ENCODE measurements at places on chromosomes 1 and 21. TPM values are rescaled to one million over a fixed set of nuclear protein-coding genes. Genes with fewer than 3 reads are reported as not detected.

DNA sequence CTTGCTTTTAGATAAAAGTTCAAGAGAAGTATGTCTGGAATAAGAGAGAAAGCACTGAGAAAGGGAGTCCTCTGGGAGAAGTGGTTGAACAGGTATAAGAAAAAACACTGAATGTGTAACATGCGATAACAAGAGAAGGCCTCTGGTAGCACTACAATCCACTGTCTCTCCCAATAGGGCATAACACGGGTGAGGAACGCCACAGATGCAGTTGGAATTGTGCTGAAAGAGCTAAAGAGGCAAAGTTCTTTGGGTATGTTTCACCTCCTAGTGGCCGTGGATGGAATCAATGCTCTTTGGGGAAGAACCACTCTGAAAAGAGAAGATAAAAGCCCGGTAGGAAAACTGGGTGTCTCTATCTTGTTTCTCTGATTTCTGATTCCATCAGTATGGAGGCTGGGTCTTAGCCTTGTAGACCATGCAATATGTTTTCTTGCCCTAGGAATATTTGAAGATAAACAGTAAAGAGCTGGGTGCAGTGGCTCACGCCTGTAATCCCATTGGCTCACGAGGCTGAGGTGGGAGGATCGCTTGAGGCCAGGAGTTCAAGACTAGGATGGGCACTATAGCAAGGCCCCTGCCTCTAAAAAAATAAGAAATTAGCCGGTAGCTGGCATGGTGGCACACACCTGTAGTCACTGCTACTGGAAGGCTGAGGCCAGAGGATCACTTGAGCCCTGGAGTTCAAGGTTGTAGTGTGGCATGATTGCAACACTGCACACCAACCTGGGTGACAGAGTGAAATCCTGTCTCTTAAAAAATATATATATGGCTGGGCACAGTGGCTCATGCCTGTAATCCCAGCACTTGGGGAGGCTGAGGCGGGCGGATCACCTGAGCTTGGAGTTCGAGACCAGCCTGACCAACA is 40.4 kb downstream of the DAP3 start:
- DNase-seq, result peak; percentile 72
- no peaks in the 10 kb centered on the region for H3K27me3 ChIP-seq
- peak overlapping the region; percentile 85 for H3K27ac ChIP-seq
- H3K4me1 ChIP-seq, result peaks cover 6% of the 10 kb centered on the region
- H3K4me3 ChIP-seq, result no peak overlapping the region
- H3K36me3 ChIP-seq, result peaks cover 6% of the 10 kb centered on the region

GRCh38 chr1:40308036-40308727 is 8.9 kb downstream of the COL9A2 start:
- H3K27me3 ChIP-seq, result no peaks in the 10 kb centered on the region
- no peak for DNase-seq
- H3K4me1 ChIP-seq, result peaks cover 3% of the 10 kb centered on the region
- no peak overlapping the region for H3K27ac ChIP-seq
- H3K36me3 ChIP-seq, result no peaks in the 10 kb centered on the region
- H3K4me3 ChIP-seq, result no peak overlapping the region

- no peak overlapping the region for H3K4me3 ChIP-seq
- H3K27ac ChIP-seq, result no peak overlapping the region
- no peak for DNase-seq
- no peaks in the 10 kb centered on the region for H3K27me3 ChIP-seq
- H3K36me3 ChIP-seq, result no peaks in the 10 kb centered on the region
These were observed 70.0 kb upstream of the ZNF644 start for GRCh38 chr1:91091812-91092211.

DNA sequence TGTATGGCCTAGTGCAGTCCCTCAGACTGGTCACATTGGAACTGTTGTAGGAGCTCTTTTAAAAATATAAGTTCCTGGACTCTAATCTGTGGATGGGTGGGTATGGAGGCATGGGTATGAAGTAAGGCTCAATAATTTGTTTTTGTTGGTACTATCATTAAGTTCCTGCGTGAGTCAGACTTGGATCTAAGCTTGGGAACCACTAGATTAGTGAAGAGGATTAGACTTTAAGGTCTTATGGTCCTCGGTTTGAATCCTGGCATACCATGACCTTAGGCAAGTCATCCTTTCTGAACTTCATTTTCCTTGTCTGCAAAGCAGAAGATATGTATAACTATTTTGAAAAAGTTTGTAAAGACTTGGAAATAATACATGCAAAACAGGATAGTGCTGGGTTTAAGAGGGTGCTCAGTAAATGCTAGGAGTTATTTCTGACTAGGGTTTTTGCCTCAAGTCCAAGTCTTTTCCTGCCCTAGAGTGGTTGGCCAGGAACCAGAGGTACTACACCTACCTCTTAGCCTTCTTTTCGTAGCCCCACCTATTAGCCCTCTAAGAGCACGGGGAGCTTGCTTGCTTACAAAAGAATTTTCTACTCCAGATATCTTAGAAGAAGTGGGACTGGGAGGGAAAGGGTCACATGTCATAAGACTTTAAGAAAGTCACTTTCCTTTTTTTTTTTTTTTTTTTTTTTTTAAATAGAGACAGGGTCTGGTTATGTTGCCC is 38.6 kb upstream of the METTL18 start:
- H3K27me3 ChIP-seq, result no peaks in the 10 kb centered on the region
- no peak for DNase-seq
- H3K4me1 ChIP-seq, result no peaks in the 10 kb centered on the region
- no peak overlapping the region for H3K27ac ChIP-seq
- H3K36me3 ChIP-seq, result peaks cover 24% of the 10 kb centered on the region

Gene MXRA8
- 17.6 TPM for total RNA-seq

Data from type B pancreatic cell (in vitro differentiated cells).